ENCODE measurements at places on chromosomes 16 and 17.

- peak; percentile 56 for DNase-seq
Measured at GRCh38 chr16:69762814-69763598, 874 bp downstream of the WWP2 start.

- DNase-seq, result no peak
Measured at GRCh38 chr17:44988044-44988942, 20.2 kb upstream of the C1QL1 start.

DNA sequence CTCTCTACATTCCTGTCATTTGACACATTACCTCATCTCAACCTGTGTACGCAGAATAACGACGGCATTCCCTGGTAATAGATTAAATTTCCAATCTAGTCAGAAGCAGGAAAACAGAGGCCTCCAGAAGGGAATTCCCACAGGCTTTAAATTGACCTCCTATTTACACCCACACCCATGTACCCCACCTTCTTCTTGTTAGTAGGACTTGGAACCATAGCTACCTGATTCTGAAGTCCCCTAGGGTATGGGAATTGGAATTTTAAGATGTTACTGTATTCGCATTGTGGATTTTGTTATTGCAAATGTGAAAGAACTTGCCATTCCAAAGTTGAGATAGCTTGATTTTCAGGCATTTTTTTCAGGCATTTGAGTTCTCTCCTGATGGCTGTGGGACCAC, 377.5 kb upstream of the DYNLRB2 start:
- DNase-seq, result no peak

GRCh38 chr16:72493716-72494415, 321.9 kb upstream of the PMFBP1 start:
- no peak for DNase-seq

DNA sequence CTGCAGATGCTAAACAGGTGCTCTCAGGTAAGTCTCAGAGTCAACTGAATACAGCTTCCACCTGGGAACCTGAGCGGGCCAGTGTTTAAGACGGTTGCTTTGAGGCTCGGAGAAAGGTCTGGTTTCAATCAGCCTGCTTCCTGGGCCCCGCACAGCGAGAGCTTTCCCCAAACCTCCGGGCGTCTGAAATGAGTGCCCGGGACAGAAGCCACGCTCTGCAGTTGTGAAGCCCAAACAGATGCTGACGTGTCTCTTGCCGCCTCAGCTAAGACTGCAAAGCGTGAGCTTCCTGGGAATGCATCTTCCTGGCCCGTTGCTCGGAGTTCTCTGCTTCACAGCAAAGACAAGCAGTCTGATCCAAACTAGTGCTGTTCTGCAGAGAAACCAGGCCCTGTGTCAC, 36.7 kb downstream of the PLXDC1 start:
- DNase-seq, result no peak

- peak; percentile 93 for DNase-seq
Measured at GRCh38 chr16:75108792-75109731, 7.5 kb downstream of the LDHD start.

DNA sequence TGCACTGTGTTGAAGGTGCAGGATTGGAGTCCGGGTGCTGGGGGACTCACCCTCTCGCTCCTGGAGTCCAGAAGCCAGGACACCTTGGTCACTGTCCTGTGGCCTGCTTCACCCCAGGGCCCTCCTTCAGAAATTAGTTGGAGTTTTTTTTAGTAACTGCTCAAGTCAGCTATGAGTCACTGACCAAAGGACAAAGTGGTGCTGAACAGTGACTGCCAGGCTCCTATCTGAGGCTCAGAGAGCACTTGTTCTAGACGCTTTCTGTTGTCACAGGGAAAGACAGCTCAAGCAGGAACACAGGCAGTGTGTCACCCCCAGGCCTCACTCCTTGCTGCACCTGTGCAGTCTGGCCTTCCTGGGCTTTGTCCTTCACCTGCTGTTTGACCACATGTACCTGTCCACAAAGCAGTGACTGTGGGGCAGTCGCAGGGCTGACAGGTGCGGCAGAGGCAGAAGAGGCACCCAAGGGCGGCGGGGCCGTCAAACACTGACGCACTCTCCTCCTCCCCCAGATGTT, 4.1 kb upstream of the FAAP100 start:
- DNase-seq, result no peak

DNA sequence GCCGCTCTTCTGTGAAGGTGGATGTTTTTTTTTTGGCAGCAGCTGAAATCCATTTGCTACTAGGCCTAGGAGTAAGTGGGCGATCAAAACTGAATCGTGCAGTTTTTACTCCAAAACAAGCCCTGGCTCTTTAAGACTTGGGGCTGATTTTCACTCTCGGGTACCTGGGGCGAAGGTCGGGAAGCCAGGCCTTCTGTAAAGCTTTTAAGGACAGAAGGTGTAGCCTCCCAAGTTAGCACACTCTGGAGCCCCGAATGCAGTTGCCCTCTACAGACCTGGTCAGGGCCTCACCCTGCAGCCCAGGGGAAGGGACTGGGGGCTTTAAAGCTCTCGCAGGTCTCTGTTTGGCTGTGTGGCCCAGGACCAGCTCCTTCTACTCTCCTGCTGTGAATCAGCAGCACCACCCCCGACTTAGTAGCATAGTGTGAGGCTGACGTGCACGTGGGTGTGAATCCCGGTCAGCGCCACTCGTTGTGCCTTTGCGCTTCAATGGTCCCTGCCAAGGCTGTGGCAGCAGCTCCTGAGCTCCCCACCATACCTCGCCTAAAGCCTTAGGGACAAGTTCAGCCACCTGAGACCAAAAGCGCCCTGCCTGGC, 49.9 kb downstream of the TMEM235 start:
- DNase-seq, result no peak

DNA sequence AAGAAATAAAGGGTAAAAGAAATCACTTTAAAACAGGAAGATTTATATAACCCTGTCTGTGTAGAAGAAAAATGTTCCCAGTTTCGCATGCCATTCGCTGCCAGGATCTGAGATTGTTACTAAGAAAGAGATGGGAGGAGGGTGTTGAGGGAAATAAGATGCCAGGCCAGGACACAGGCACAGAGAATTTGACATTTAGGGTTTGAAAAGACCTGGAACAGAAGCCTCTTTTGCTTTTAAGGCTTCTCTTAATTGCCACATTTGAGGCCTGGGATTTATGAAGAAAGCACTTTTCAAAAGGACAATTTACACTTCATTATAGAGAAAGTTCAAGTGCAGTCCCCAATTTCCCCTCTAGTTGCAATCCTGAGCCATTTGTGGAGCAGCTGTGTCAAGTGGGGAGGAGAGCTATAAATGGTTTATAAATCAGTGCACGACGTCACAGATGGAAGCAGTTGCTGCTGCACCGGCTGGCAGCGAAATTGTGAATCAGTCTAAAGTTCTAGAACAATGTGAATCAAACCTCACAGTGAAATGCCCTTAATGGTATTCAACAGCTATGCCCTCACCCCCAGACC, 26.5 kb upstream of the C16orf87 start:
- DNase-seq, result peak; percentile 7

DNA sequence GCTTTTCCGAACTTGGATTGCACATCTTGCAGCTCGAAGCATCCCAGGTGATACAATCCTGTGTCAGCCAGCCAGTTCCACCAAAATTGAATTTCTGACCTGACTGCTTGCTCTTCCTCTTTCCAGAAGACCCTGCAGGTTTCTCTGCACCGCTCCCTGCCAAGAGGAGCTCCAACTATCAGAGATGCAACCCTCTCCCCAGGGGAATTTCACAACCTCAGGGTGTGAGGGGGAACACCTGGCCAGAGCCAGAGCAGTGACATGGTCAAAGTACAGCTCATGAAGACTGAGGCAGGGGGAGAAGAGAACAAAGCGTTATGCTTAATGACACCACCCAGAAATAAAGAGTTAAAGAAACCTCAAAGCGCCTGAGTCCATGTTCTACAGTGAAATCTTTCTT, 25.0 kb downstream of the ZNF423 start:
- no peak for DNase-seq

GRCh38 chr17:63751806-63752205, 10.2 kb upstream of the STRADA start:
- DNase-seq, result peak; percentile 81

GRCh38 chr16:66844342-66845079, at the start of gene CA7:
CA7 (plus strand) TSS chr16:66844414; CDS start chr16:66844488, 74 bp downstream.
- DNase-seq, result no peak

GRCh38 chr16:35146723-35147458, 1687.5 kb downstream of the TP53TG3F start:
- DNase-seq, result no peak

GRCh38 chr17:52986056-52986662, 827.6 kb upstream of the CA10 start:
- no peak for DNase-seq

GRCh38 chr17:5034063-5034462, 1.2 kb downstream of the SLC52A1 start:
- no peak for DNase-seq

GRCh38 chr16:1749152-1750117, 21.9 kb downstream of the NME3 start:
- DNase-seq, result no peak

DNA sequence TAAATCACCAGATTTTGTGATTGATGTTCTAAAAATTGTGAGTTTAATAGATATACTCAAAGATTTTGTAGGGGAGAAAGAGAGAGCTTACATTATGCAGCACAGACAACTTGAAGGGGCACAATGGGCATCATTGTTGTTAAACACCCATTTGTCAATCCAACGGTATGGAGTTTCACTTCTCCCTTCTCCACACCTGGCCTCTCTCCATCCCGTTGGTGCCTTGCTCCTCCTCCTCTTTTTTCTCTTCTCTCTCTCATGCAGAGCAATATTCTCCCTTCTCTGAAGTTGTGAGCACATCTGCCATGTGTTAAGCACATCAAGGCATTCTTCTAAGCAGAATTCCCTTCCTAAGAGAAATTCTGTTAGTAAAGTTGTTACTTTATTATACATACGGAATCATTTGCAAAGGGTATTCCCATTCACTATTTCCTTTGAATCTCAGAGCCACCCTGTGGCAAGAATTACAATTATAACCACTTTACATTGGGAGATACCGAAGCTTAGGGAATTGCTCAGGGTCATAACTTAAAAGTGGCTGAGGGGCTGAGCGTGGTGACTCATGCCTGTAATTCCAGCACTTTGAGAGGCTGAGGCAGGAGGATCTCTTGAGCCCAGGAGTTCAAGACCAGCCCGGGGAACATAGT, 40.5 kb upstream of the SKAP1 start:
- DNase-seq, result no peak

GRCh38 chr16:14175086-14175485, 104.0 kb downstream of the MRTFB start:
- no peak for DNase-seq

DNA sequence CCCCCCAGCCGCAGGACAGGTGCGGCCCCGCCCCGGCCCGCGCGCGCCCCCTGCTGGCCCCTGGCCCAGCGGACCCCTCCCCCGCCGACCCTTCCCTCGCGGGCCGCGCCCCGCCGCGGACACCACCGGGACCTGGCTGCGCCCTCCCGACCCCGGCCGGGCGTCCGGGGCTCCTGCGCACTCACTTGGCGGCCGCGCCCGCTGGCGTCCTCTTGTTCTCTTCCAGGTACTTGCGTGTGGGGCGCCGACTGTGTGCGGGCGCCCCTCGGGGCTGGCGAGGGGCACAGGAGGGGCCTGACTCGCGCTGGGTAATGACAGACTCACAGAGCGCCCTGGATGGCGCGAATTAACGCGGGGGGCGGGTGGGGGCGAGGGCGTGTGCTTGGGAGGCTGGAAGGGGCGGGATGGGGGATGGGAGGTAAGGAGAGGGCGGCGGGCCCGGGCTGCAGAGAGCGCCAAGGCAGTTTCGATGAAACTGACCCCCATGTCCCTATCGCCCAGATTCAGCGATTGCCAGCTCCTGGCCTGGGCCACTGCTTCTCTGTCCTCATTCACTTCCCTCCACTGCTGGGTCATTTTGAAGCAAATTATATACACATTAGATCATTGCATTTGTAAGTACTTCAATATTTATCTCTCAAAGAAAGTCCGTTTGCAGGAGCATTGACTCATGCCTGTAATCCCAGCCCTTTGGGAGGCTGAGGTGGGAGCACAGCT, 445 bp upstream of the DBNDD1 start:
- no peak for DNase-seq

GRCh38 chr17:55645361-55645760, 77.3 kb downstream of the TMEM100 start:
- no peak for DNase-seq

DNA sequence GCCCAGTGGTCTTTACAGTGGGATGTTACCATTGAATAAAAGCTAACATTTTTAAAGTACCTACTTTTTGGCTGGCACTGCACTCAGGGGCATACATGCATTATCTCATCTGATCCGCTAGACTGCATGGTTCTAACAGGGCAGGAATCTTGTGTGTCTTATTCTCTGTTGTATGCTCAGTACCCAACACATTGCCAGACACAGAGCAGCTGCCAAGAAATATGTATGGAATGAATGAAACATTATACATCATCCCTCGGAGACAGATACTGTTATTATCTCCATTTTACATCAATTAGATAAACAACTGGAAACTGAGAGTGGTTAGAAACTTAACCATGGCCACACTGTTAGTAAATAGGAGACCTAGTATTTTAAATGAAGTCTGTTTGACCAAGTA, 74.1 kb upstream of the CDH11 start:
- no peak for DNase-seq

DNA sequence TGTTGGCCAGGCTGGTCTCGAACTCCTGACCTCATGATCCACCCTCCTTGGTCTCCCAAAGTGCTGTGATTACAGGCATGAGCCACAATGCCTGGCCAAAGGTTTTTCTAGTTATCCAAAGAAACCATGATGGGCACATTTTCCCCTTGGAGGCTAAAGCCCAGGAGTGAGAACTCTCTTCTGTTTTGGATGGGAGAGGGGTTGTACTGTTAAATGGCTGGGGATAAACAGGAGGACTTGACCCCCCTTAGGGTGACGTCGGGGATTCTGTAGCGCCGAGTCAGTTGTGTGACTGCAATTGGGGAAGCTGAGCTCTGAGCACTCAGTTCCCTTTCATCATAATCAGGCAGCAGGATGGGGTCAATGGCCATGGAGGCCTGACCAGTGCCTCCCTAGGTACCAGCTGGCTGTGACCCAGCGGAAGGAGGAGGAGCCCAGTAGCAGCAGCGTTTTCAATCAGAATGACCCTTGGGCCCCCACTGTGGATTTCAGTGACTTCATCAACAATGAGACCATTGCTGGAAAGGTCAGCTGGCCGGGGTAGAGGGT, 4.1 kb downstream of the AOC3 start:
- DNase-seq, result no peak

DNA sequence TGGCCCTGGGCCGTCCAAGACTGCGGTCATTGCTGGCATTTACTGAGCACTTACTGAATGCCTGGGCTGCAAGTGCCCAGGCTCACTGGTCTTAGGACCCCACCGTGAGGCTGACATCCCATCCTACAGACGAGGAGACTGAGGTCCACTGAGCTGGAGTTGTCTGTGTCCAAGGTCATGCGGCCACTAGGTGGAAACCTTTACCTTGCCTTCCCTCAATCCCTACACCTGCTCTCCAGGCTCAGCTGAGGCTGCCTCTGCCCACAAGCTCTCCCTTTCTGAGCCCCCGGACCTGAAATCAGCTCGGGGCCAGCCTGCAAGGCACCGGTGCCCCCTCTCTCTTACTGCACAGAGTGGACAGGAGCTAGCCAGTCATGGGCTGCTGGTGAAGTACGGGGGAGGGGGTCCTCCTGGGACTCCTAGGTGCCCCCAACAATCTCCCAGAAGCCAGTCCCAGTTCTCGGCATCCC, 1.5 kb downstream of the CASKIN1 start:
- peak; percentile 69 for DNase-seq

- no peak for DNase-seq
Measured at GRCh38 chr16:28091656-28092055, 28.1 kb upstream of the GSG1L start.

GRCh38 chr16:228151-228851, 948 bp downstream of the LUC7L start:
- peak; percentile 42 for DNase-seq

- DNase-seq, result peak; percentile 80
Measured at GRCh38 chr17:29591737-29592608, 959 bp upstream of the ANKRD13B start.
